ENCODE measurements at places on chromosomes 5 and 9.

GRCh38 chr9:129394886-129395279, 216.8 kb upstream of the IER5L start:
- DNase-seq, result no peak

GRCh38 chr9:33040792-33041431, 15.8 kb downstream of the DNAJA1 start:
- no peak for DNase-seq

- no peak for DNase-seq
These were observed 32.0 kb upstream of the ITGA2 start for GRCh38 chr5:52956915-52957747.

DNA sequence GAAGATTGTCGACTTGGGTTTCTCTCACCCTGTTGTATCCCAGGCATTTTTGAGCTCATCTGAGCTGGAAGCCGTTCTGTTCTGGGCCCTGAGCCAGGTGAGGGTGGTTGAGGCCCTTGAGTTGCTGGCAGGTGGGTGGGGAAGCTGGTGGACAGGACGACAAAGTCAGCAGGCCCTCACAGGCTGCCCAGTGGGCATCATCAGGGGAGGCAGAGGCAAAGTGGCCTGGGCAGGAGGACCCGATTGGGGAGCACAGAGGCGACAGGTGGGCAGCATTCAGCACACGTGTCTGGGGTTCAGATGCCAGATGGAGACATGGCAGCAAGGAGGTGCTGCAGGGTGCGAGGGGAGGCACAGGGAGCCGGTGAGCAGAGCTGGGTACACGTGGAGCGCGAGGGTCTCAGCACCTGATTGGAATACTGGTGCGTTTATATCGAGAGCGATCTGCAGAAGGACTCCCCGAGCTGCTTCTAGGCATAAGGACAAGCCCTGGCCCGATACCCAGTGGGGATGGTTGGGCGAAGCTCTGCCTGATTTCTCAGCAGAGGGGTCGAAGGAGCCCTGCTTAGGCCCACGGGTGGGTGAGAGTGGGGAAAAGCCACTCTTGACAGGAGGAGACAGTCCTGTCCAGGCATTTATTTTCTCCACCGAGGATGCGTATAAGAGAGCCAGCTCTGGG, 49.0 kb upstream of the SUSD3 start:
- no peak for DNase-seq

DNA sequence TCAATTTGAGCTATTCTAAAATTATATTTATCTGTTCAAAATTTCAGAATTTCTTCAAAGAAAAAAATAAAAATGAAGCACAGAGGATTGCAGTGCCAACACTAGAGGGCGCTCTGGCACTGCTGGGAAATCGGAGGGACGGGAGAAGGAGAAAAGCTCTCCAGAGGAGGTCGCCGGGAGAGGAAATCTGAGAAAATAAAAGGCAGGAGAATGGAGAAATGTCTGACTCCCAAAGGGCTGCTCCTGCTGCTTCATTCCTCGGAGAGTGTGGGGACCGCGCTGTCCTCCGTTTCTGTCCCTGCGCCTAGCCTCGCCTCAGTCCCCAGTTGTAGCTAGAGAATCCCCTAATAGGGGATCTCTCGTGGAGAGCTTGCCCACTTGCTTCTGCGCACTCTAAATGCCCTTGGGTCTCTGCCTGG, 40.0 kb upstream of the ARSB start:
- no peak for DNase-seq

- DNase-seq, result no peak
These were observed 775.6 kb upstream of the ACO1 start for GRCh38 chr9:31608881-31609280.

DNA sequence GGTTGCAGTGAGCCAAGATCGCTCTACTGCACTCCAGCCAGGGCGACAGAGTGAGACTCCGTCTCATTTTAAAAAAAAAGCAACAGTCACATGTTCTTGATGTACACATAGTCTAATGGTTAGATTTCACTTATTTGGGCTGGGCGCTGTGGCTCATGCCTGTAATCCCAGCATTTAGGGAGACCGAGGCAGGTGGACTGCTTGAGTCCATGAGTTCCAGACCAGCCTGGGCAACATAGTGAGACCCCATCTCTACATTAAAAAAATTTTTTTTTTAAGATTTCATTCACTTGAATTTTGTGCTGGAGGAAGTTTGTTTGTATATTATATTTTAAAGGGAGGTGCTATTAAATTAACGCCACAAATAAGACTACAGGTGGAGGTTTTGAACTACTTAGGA, 21.9 kb downstream of the WNT8A start:
- no peak for DNase-seq

DNA sequence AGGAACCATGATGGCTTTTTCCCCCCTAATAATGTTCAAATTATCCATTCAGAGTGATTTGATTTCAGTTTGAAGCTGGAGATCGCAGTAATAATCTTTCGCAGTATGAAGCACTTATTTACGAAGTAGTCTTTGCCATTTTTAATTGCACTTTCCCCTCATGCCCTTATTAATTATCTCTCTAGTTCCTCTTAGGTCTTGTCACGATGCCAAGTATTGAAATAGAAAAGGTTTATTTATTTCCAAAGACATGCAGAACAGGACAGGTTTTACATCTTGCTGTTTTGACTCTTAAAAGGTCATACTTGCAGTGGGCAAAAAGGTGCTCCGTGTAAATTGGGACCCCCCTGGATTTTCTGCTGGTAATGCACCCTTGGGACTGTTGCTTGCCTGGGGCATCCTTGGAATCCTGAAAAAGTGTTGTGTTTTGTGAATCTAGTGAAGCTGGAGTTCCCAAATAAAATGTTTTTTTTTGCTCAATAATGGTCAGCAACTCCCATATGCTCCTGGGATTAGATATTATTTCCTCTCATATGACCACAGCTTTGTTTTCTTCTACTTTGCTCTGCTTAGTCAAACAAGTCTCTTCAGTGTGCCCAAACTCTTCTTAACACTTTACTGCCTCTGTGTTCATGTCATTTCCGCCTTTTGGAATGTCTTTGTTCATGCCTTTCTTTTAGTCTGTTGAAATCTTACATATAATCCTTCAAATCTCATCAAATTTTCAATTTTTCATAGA, 278.3 kb downstream of the TMEM38B start:
- no peak for DNase-seq

DNA sequence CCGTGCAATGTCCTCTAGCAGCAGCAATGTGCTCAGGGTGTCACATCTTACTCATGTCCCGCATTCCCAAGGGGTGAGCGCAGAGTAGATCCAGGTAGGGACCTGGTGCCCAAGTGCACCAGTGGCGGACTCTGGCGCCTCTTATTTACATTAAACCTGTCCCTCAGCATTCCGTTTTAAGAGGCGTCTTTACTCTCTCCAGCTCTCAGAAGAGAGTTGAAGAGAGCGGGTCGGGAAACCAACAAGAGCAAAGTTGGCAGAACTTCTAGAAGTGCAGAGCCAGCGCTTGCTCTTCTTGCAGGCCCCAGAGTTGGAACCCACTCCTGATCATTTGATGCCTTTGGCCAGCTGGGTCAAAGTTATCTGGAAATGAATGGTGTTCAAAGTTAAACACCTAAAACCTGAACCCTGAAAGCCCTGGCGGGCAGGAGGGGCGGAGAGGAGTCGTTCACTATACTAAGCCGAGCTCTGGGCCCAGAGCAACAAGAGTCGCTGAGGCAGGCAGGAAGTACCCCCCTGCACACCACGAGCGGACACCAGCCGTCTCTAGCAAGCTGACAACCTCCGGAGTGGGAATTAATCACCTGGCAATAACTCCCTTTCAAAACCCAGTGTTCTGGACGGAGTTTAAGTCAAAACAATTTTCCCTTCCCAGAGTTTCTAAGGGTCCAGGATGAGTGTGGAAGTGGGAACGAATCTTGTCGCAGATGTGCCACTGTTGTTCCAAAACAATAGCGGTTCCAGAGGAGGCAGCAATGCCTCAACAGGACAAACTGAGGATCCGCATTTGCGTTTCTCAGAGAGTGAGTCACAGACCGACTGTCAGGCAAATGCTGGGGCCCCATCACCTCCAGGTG, 122.8 kb downstream of the TMEM161B start:
- DNase-seq, result no peak

DNA sequence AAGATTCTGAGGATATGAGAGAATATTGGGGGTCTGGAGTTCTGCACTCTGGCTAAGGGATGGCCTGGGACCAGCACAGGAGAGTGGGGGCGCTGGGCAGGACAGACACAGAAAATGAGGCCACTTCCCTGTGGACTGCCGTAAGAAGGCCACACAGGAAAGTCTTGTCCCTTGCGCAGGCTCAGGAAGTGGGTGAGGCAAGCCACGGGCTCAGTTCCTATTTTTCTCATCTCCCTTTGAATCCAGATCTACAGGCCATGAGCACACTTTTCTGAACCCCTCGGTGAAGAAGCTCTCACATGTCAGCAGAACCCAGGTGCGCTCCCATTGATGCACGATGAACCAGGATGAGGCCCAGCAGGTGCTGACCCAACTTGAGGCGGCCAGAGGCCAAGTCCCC, 207.4 kb downstream of the AGTPBP1 start:
- no peak for DNase-seq

- DNase-seq, result no peak
These were observed 12.1 kb upstream of the RCL1 start for GRCh38 chr9:4780651-4781050.

DNA sequence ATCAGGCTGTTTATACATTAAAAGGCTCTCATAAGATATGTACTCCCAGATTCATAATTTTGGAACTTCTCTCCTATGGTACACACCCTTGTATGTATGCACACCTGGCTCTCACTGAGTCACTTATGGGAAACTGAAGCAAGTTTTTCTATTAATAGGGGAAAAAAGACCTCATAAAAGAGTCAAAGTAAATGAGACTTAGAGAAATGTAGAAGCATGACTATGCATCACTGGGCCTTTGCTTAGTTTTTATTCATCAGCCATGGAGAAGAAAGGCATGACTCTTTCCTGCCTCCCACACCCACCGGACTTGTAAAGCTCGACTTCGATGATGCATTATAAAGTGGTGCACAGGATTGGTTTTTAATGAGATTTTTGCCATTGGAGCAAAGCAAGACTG, 28.2 kb downstream of the MTAP start:
- no peak for DNase-seq

DNA sequence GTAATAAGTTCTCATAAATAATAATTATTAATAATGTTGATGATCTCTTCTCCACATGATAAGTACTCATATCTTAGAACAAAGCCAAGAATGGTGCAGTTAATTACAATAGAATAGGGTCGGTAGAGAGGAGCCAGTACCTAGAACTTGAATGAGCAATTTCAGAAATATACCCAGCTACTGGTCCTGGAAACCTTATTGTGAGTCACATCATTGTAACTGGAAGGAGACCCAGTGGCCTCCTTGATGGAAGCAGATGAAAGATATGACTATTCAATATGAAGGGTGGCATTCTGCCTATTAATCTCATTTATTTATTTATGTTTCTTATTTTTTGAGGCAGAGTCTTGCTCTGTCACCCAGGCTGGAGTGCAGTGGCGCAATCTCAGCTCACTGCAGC, 37.7 kb upstream of the SHOC1 start:
- no peak for DNase-seq

GRCh38 chr5:109784687-109785086, 95.0 kb downstream of the MAN2A1 start:
- DNase-seq, result no peak

GRCh38 chr9:27407491-27407890, 110.5 kb upstream of the EQTN start:
- no peak for DNase-seq

GRCh38 chr9:106621313-106622163, 241.4 kb upstream of the ZNF462 start:
- DNase-seq, result no peak

- no peak for DNase-seq
These were observed 27.7 kb upstream of the MEIKIN start for GRCh38 chr5:131973089-131973712.

- DNase-seq, result no peak
These were observed 61.3 kb downstream of the NR2F1-AS1 start for GRCh38 chr5:93519740-93520139.

DNA sequence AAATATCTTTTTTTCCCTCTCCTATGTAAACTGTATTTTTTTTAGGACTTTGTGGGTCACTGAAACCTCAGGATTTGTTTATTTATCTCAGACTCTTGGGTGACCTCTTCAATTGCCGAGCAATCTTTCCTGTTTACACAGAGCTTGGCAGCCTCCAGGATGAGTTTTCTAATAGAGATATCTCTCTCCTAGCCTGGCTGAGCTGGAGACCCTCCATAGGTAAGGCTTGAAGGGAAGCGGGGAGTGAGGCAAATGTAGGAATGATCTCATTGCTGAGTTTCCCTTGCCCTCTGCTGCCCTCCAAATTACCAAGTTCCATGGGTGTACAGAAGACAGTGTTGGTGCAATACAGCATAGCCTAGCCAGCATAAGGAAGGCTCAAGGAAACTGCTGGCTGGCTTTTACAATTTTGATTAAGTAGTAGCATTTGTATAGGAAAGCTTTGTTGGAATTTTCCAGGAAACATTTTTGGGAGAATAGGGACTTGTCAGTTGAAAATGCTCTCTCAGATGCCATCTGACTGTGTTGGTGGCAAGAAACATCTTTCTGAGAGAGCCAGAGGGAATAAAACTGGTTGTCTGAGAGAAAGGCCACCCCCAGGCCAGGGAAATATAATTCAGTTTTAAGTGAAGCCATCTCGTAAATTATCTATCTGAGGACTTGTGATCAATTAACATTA, 116.0 kb downstream of the NMUR2 start:
- no peak for DNase-seq

DNA sequence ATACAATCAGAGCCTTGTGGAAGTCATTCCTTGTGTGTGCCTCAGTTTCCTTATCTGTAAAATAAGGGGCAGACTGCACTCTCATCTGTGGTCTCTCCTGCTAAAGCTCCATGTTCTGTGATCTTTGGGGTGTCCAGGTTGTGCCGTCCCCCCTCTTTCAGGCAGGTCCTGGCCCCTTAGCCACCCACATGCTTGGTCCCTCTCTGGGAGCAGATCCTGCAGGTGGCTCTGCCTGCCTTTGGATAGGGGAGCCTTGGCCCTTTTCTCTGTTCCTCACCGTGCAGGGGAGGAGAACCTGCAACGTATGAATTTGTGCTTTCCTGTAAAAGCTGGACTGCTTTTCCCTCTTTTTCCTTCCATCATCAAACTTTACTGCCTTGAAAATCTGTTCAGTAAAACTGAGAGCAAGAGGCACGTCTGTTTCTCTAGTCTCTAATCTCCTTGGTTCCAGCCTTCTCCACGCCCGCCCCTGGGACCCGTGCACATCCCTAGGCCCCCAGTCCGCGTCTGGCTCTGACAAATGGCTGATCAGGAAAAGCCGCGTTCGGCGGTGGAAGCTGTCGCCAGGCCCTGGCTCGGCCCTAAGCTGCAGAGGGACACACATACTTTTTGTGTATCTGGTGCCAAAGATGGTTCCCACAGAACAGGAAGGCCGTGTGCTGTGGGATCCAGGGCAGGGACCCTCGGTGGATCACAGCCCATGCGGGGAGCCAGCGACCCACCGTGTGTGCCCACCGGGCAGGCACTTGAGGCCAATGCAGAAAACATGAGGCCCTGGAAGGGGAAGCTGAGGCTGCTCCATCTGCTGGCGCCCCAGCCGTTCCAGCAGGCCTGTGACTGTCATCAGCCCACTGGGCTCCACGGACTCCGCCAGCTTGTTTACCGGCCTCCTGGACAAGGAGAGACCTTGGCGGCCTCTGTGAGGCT, 43.4 kb upstream of the COL5A1 start:
- DNase-seq, result no peak
